ENCODE measurements at places on chromosomes 7 and 10.
A peak's percentile ranks its signal among the peaks of the same experiment; 100 is the strongest.

DNA sequence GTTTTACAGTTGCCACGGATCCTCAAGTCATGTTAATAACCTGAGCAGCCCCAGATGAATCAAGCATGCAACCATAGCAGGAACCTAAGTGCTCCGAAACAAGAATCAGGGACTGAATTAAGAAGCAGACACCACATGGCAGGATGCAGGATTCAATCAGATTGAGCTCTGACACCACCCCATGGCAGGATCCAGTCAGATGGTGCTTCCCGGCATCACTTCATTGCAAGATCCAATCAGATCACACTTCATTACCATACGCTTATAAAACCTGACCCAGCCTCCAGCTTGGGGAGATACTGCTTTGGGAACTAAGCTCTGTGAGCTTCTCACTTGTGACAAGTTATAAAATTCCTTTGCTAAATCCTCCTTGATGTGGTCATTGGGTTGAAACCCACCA is 55.3 kb downstream of the ABCB4 start:
- no peak for DNase-seq

DNA sequence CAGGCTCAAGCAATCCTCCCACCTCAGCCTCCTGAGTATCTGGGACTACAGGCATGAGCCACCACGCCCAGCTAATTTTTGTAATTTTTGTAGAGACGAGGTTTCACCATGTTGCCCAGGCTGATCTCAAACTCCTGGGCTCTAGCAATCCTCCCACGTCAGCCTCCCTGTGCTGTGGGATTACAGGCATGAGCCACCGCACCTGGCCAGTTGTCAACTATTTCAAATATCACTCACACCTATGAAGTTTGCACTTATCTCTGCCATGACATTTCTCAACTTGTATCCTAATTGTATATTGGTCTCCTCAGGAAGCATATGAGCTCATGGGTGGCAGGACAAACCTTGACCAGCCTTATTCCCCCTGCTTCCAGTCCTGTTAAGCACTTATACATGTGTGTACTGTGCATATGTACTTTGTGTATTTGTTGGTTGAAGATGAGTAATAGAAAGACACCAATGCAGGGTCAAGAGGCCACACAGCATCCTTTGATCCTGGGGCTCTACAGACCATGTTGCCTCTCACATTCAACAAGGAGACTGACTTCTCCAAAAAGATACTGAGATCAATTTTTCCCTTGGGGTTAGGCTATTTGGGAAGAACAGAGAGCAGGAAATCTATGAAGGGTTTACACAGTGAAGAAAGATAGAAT is 82.2 kb downstream of the SLC16A9 start:
- no peak for DNase-seq

DNA sequence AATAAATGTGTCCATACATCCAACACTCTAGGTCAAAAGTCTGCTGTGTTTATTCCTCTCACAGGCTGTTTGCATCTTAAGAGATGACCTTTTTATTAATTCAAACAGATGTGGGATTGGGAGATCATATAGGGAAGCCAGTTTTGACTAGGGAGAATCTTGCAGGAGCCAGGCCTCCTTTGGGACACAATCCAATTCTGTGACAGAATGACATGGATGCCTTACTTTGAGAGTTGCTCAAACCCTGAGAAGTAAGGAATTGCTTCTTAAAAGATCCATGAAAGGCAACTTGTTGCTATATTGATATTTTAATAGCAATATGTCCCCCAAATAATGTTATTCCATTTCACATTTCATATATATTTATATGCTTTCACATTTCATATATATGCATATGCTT is 53.5 kb upstream of the CACNB2 start:
- no peak for DNase-seq

- DNase-seq = peak; percentile 37
Measured at GRCh38 chr7:118245267-118246040, 20.9 kb downstream of the ANKRD7 start.

DNA sequence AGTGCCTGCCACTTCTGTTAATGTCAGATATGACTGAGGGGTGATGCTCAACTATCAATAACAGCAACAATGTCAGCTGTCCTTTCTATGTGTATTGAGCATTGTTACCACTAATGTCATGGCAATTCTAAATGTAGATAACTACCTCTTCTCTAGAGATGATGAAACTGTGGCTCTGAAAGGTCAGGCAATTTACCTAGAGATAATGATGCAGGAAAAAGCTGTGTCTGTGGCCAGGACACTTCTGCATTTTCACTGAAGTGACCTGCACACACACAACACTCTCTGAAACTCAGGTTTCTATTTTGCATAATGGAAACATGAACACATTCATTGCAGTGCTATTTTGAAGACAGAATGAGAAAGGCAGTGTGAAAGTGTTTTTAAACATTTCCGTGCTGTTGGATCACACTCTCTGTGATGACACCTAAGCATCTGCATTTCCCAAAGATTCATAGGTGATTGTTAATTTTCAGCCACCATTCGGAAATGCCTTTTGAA is 148.2 kb downstream of the KCND2 start:
- DNase-seq = no peak

DNA sequence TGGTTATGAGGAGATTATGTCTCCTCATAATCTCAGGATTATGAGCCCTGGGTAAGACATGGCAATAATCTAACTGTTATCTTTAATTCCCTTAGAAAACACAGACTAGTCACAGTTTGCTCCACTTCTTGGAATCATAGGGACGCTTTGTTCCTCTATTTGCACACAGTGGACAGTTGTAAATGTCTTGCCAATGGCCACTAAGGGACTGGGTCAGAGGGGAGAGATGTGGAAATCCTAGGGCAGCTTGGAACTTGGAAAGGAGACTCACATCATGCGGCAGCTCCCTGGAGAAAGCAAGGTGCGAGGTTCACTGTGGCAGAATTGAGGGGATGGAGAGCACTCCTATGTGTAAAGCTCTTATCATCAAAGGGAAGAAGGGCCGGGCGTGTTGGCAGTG is 266.1 kb downstream of the PRPF18 start:
- DNase-seq = no peak

GRCh38 chr7:13312307-13312706 is 624.9 kb downstream of the ARL4A start:
- peak; percentile 9 for DNase-seq

GRCh38 chr7:38190011-38190410 is 12.0 kb downstream of the STARD3NL start:
- DNase-seq = no peak

- peak; percentile 28 for DNase-seq
Measured at GRCh38 chr10:132094581-132095234, 29.0 kb downstream of the JAKMIP3 start.

GRCh38 chr10:75585294-75585693 is 153.9 kb downstream of the LRMDA start:
- DNase-seq = no peak

All from M059J (cell line).